Right cardiac atrium (tissue), 5 donors: ENCODE measurements at places on chromosomes 7 and 10. TPM values are rescaled to one million over a fixed set of nuclear protein-coding genes. Genes with fewer than 3 reads are reported as not detected.

Gene TACR2
- 0.46 TPM for total RNA-seq

Gene GIMAP1
- total RNA-seq: 4.9 TPM

Gene PLEKHS1
- total RNA-seq: not detected

Gene CPVL
- 13.1 TPM for total RNA-seq

DNA sequence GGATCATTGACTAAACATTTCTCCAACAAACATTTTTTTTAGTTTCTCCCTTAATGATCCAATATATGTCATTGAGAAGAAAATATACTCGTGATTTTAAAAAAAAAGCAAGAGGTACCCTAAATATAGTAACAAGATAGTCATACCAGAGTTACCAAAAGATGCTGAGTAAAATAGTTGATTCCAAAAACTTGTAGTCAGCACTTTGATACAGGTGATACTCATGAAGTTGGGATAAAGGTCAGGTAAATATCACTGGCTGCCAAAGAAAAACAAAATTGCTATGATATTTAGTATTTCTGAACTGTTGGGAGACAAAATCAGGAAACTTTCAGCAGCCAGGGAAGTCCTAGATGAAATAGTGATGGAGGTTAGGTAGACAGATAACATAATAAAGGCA lies 225.3 kb downstream of the DYNC1I1 start:
- no peak for DNase-seq

Gene PDE6C
- not detected for total RNA-seq

DNA sequence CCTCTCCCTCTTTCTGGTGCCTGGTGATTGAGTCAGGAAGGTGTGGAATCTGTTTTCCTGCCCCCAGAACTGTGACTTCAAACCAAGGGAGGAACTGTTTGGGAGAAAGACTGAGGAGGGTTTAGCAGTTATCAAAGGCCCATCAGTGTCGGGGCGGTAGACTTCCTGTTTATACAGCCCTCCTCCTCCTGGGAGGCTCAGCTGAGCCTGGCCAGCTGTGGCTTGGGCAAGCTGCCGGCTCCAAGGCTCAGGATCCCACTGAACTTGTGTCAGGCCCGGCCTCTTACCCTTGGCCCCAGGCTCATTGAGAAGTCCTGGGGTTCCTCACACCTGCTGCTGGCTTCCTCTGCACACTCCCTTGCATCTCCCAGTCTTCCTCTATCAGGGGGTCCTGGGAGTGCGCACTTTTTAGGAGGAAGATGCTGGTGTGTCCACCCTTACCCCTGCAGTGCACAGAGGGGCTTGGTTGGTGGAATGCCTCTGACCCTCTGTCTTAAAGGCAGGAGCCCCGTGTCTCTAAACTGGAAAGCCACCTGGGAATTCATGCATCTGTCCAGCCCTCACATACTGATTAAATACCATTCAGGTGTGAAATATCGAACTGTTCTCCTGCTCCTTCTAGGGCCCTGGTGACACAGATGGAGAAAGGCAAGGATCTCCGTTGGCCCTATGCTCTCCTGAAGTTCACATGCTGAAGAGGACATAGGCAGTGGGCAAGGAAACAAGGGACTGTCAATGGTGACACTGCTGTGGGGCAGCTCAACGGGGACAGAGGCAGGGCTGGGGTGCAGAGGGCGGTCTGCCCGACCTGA lies 32.4 kb downstream of the CXCL12 start:
- DNase-seq: peak; percentile 65

GRCh38 chr7:5630670-5631069 lies 150.8 kb downstream of the RNF216 start:
- DNase-seq: no peak

GRCh38 chr7:69652947-69653701 lies 54.8 kb downstream of the AUTS2 start:
- no peak for DNase-seq

- DNase-seq: no peak
Measured at GRCh38 chr7:2016021-2016631, 216.6 kb downstream of the MAD1L1 start.

GRCh38 chr10:79067241-79068202 lies 1.2 kb upstream of the ZMIZ1 start:
- peak; percentile 96 for DNase-seq

- DNase-seq: no peak
Measured at GRCh38 chr7:50584386-50584785, 19.2 kb upstream of the DDC start.

Gene PAX4
- total RNA-seq: not detected
